ENCODE measurements at places on chromosomes 7 and 10. TPM values are rescaled to one million over a fixed set of nuclear protein-coding genes. Genes with fewer than 3 reads are reported as not detected.
A peak's percentile ranks its signal among the peaks of the same experiment; 100 is the strongest.

- no peak for DNase-seq
These were observed 469.9 kb downstream of the GALNT17 start for GRCh38 chr7:71601851-71602250.

DNA sequence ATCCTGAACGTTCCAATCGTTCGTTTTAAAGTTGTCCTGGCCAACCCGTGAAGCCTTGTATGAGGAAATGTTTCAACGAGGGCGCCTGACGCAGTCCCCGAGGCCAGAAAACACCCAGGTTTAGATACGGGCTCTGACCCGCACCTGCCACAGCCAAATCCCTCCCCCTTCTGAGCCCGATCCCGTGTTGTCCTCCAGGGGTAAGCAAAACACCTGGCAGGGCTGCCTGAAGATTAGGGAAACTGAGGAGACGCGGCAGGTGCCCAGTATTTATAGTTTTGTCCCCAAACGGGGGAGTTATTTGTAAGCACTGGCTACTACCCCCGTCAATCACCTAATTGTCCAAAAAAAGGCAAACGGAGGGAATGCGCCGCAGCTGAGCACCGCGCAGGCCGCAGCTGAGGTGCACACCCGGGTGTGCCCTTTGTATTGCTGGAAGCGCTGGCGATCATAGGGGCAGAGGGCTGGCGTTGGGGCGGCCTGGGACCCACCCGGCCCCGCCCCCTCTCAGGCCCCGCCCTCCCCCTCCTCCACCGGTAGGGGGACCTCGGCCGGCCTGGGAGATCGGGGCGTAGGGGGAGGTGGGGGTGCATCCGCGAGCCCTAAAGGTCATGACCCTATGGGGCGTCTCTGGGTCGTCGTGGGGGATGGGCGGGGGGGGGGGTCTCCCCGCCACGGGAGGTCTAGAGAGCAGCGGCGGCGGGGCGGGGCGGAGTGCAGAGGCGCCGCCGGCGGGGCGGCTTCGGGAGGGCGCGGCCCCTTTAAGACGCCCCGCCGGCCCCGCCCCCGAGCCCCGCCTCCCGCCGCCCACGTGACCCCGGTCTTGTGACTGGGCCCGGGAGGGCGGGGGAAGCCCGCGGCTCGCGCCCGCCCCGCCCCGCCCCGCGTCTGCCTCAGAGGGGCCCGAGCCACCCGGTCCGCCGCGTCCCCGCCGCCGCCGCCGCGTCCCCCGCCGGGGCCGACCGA lies at the start of gene BRI3:
Gene BRI3, plus strand, starts transcription at position 896 of the 966 bp plus-strand sequence. CDS start 110 bp downstream, outside the sequence.
- DNase-seq, result peak; percentile 91

GRCh38 chr7:96836456-96836855 lies 126.8 kb upstream of the SEM1 start:
- no peak for DNase-seq

DNA sequence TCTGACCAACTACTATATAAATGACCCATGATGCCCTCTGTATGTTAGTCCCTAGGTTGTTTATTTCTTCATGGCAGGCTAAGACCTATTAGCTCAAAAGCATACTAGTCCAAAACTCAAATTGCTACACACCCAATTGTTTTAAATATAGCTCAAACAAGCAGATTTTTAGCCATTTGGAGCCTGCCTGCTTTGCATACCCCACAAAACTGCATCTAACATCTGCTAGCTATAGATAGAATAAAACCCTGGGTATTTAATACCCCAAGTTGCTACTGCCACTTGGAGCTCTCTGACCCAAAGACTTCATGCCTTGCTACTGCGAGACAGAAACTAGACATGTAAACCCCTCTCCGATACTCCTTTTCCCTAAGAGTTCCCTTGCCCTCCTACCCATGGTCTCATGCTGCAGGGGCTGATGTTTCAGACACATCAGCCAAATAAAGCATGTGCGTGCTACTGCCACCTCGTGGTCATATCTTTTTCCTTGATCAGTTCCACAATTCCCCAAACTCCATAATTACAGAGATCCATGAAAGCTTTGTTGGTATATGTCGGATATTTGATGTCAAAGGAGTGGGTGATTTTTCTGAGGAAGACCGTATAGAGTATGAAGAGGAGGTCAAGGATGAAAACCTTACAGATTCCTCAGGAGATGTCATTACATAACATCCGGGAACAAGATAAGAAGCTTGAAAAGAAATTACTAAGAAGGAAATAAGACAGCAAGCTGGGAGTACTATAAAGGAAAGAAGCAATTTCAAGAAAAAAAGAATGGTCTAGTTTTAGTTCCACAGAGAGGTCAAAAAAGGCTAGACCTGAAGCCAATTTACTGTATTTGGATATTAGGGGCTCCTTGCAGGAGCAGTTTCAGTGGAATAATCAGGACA lies 386.6 kb downstream of the SH2D4B start:
- peak; percentile 4 for DNase-seq

The HTRA1 gene
- total RNA-seq, result 50.4 TPM

GRCh38 chr7:5065107-5065407 lies 19.4 kb downstream of the RBAK start:
- DNase-seq, result no peak

GRCh38 chr7:45215601-45216062 lies 58.0 kb downstream of the RAMP3 start:
- DNase-seq, result no peak

DNA sequence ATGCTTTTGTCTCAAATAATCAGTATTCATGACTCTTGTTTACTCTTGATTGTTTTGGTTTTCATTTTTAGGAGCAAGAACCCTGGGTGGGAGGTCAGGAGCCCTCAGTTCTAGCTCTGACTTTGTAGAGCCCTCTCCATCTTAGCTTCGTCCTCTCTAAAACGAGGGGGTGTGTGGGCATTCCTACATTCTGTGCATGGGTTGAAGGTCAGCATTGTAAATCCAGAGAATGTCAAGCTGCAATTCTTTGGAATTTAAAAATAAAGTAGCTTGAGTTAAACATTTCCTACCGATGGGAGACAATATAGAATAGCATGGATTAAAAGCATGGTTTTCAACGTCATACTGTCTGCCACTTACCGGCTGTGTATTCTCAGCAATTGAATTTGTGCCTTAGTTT lies 128.3 kb downstream of the PRPF18 start:
- DNase-seq, result no peak

GRCh38 chr10:11272915-11273389 lies 255.3 kb downstream of the CELF2 start:
- DNase-seq, result no peak

The NHLRC2 gene
- 7.3 TPM for total RNA-seq

- no peak for DNase-seq
These were observed 66.5 kb downstream of the SYPL1 start for GRCh38 chr7:106045586-106045985.

GRCh38 chr10:69974551-69975155 lies 78.0 kb upstream of the MACROH2A2 start:
- peak; percentile 30 for DNase-seq

The CALHM1 gene
- total RNA-seq, result not detected

- DNase-seq, result peak; percentile 44
These were observed 137.5 kb downstream of the IMMP2L start for GRCh38 chr7:111424768-111425167.

- peak; percentile 79 for DNase-seq
These were observed 74.2 kb downstream of the MALSU1 start for GRCh38 chr7:23373151-23374004.

DNA sequence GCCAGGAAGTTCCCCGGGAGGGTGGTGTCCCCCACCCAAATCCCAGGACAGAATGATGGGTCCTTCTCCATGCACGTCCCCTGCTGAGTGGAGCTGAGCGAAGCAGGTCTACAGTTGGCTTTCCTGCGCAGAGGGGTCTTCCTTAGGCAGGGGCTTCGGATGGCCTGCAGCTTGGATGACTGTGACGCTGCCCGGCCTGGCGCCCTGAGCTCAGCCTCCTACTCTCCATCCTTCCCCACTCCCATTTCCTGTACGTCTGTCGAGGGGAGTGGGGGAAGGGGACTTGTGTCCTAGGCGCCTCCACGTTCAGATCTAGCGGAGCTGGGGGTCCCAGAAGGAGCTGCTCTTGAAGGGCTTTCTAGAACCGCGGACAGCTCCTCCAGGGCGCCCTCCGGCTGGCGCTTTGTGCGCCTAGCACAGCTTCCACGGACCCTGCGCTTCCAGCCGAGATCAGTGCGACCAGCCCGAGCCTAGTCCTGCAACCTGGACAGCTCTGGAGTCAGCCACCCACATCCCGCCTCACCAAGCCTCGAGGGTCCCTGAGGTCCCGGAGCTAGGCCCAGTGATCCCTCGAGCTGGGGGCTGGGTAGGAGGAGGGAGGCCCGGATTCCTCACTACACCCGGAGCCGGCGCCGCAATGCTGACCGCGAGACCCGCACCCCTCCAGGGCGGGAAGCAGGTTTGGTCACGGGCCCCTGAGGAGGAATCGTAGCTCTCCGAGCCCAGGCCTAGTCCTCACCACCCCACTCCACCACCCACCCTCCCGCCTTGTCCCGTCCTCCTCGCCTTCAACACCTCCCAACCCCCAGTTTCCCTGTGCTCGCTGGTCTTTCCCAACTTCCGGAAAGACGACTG lies 1.9 kb downstream of the GRID1 start:
- DNase-seq, result no peak

- DNase-seq, result peak; percentile 83
These were observed 25.8 kb upstream of the FAM13C start for GRCh38 chr10:59387951-59388670.

DNA sequence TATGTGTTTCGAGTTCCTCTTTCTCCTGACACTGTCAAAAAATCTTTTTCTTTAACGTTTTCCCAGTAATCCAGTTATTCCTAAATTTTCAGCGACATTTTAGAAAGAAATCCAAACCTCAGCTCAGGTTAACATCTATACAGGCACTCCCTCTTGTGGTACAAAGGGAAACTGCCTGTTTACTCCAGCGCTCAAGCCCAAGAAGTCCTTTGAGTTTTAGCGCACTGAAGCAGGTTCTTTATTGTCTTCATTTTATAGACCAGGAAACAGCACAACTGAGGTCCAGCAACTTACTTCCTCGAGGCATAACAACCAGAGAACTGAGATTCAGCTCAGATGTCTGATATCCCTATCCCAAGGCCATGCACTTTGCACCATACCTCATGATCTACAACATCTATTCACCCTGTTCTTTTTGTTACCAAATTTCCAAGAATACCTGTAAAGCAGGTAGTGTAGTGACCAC lies 287.2 kb upstream of the MKLN1 start:
- DNase-seq, result peak; percentile 78

GRCh38 chr7:122602800-122603199 lies 96.1 kb downstream of the RNF133 start:
- no peak for DNase-seq

GRCh38 chr10:6065406-6065805 lies 3.2 kb upstream of the IL2RA start:
- DNase-seq, result no peak

DNA sequence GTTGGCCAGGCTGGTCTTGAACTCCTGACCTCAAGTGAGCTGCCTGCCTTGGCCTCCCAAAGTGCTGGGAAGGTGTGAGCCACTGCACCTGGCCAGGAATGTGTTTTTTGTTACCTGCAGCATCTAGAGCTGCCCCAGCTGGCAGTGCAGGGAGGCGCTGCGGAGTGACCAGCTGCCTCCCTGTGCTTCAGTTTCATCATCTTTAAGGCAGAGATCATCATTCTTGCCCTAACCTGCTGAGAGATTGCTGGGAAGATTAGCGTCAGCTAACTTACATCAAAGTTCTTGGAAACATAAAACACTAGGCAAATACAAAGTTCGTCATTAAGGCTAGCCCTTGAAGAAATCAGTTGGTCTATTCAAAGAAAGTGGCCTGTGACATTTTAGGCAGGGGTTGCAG lies 2.3 kb downstream of the ZNF282 start:
- no peak for DNase-seq

GRCh38 chr7:105581066-105581811 lies at the start of gene EFCAB10:
Gene EFCAB10, minus strand, starts transcription at chr7:105581493. Its CDS starts 30 bp downstream, at chr7:105581463.
- DNase-seq, result peak; percentile 63

The NODAL gene
- not detected for total RNA-seq

The TMEM139 gene
- total RNA-seq, result not detected

DNA sequence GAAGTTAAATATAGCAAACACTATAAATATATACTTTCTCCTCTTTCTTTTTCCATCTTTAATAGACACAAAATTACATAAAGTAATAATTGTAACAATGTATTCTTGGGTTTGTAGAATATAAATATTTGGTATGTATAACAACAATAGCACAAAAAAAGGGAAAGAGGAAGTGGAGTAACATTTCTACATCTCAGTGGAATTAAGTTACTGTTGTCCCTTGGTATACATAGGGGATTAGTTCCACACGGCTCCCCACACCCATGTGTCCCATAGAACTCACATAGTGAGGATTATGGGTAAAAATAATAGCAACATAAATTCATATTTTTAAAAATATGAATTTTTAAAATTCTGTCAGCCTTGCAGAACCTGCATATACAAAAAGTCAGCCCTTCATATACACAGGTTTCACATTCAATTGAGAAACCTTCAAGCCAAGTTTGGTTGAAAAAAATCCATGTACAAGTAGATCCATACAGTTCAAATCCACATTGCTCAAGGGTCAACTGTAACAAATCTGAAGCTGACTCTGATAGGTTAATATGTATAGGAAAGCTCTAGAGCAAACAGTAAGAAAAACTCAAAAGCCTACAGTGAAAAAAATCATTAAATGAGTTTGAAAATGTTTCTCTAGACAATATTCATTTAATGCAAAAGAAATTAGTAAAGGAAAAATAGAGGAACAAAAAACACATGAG lies 92.4 kb downstream of the HYCC1 start:
- no peak for DNase-seq

DNA sequence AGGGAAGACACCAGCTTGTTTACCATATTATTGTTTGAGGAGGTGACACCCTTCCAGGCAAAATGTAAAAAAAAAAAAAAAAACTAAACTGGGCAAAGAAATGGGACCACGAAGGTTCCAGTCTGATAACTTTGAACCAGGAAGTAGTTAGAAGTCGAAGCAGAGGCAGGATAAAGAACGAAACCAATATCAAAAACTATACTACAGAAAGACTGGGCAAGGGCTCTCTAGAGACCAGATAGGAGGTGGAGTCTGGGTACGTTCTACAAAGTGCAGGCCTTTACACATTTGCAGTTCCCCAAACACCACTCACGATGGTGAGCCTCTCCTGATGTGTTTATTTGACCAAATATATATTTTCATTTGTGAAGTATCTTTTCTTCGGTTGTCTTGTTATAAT lies 125.7 kb upstream of the CDK1 start:
- no peak for DNase-seq

GRCh38 chr10:14952851-14953423 lies 959 bp downstream of the DCLRE1C start:
- DNase-seq, result no peak

DNA sequence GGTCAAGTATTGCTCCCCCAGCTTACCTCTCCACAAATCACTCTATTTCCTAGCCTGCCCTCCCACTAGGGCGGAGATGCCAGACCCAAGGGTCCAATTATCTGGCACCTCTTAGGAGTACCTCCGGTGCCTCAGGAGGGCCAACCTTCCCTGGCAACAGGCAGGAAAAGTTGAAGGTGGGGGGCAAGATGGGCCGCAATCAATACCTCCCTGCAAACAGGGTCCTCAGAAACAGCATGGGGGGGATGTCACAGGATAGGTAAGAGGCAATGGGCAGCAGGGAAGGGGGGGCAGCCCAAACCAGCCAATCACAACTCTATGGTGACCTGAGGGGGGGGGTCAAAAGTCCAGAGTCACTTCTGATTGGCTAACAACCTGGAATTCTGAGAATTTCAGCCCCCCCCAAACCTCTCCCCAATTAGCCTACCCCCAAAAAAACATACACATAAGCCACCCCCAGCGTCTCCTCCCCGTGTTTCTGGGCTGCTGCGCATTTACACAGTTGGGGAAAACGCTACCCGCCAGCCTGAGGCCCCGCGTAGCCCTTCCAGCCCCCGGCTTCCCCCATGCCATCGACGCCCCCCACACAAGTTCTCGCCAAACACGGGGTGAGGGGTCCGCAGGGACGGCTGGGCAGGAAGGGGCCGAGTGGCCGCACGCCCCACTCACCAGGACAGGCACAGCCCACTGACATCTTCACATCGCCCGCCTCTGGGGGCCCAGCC lies 589 bp downstream of the LDB1 start:
- peak; percentile 62 for DNase-seq

The TNS3 gene
- 58.3 TPM for total RNA-seq
